ENCODE measurements at places on chromosomes 2 and 18. TPM values are rescaled to one million over a fixed set of nuclear protein-coding genes. Genes with fewer than 3 reads are reported as not detected.
A peak's percentile ranks its signal among the peaks of the same experiment; 100 is the strongest.

DQX1 gene
- total RNA-seq = not detected

- no peak overlapping the region for H3K4me3 ChIP-seq
- H3K27me3 ChIP-seq = no peaks in the 10 kb centered on the region
- H3K4me1 ChIP-seq = peaks cover 3% of the 10 kb centered on the region
- H3K27ac ChIP-seq = no peak overlapping the region
- DNase-seq = no peak
Observed at GRCh38 chr18:26456070-26456491, 92.3 kb downstream of the KCTD1 start.

ARHGAP25 gene
- total RNA-seq = 20.4 TPM

RSAD2 gene
- 4.5 TPM for total RNA-seq

- no peak for DNase-seq
- no peak overlapping the region for H3K27ac ChIP-seq
- H3K36me3 ChIP-seq = no peaks in the 10 kb centered on the region
- no peak overlapping the region for H3K4me3 ChIP-seq
- H3K27me3 ChIP-seq = no peaks in the 10 kb centered on the region
Observed at GRCh38 chr2:26522325-26522724, 44.4 kb upstream of the OTOF start.

DNA sequence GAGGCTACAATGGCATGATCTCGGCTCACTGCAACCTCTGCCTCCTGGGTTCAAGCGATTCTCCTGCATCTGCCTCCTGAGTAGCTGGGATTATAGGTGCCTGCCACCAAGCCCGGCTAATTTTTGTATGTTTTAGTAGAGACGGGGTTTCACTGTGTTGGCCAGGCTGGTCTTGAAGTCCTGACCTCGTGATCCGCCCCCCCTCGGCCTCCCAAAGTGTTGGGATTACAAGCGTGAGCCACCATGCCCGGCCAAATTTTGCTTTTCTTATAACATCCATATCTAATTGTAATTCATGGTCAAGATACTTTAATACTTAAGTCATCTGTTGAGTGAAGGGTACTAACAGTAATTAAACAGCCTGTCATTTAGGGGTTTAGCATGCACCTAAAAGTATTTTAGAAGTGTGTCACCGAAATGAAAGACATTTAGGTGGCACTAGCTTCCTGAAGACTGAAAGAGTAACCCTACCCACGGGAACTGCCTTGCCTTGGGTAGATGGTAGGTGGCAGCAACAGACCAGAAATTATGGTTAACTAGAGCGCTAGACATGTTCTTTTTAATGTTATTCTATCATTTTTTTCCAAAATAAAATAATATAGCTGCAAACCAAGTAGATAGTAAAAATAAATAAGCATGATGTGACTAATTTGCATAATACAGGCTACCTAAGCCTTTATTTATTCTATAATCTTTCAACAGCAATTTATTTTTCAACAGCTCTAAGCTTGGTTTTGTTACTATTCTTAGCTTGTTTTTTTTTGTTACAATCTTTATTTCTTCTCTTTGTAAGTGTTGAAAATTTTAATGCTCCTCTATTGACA lies 8.6 kb upstream of the ACYP2 start:
- DNase-seq = peak; percentile 65
- H3K27me3 ChIP-seq = no peaks in the 10 kb centered on the region
- peak overlapping the region; percentile 4 for H3K27ac ChIP-seq
- H3K36me3 ChIP-seq = no peaks in the 10 kb centered on the region

- no peaks in the 10 kb centered on the region for H3K4me1 ChIP-seq
- H3K36me3 ChIP-seq = no peaks in the 10 kb centered on the region
- H3K27me3 ChIP-seq = no peaks in the 10 kb centered on the region
- H3K27ac ChIP-seq = no peak overlapping the region
- no peak overlapping the region for H3K4me3 ChIP-seq
- DNase-seq = no peak
Observed at GRCh38 chr2:181037922-181038321, 57.5 kb downstream of the UBE2E3 start.

GRCh38 chr2:234951664-234952269 lies at the start of gene SH3BP4:
Gene SH3BP4, plus strand, starts transcription at chr2:234952017. Its CDS starts 82,986 bp downstream, at chr2:235035003.
- DNase-seq = peak; percentile 94
- no peaks in the 10 kb centered on the region for H3K36me3 ChIP-seq
- peak within 1 kb of the TSS; percentile 82 for H3K27ac ChIP-seq
- H3K27me3 ChIP-seq = no peaks in the 10 kb centered on the region
- peak within 1 kb of the TSS; percentile 59 for H3K4me3 ChIP-seq

DNA sequence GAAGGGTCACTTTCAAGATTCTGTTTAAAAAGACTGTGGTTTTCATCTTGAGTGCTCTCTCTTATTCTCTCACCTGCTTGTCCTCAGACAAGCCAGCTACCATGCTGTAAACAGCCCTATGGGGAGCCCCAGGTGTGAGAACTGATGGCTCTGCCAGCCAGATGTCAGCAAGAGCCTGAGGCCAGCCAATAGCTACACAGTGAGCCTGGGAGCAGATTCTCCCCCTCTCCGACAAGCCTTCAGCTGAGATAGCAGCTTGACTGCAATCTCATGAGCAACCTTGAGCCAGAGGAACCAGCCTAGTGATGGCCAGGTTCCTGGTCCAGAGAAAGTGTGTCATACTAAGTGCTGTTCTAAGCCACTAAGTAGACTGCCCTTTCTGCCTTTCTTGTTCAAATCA lies 272.1 kb downstream of the NAPG start:
- no peaks in the 10 kb centered on the region for H3K27me3 ChIP-seq
- no peak for DNase-seq
- no peaks in the 10 kb centered on the region for H3K4me1 ChIP-seq
- H3K27ac ChIP-seq = no peak overlapping the region
- H3K4me3 ChIP-seq = no peak overlapping the region

DNA sequence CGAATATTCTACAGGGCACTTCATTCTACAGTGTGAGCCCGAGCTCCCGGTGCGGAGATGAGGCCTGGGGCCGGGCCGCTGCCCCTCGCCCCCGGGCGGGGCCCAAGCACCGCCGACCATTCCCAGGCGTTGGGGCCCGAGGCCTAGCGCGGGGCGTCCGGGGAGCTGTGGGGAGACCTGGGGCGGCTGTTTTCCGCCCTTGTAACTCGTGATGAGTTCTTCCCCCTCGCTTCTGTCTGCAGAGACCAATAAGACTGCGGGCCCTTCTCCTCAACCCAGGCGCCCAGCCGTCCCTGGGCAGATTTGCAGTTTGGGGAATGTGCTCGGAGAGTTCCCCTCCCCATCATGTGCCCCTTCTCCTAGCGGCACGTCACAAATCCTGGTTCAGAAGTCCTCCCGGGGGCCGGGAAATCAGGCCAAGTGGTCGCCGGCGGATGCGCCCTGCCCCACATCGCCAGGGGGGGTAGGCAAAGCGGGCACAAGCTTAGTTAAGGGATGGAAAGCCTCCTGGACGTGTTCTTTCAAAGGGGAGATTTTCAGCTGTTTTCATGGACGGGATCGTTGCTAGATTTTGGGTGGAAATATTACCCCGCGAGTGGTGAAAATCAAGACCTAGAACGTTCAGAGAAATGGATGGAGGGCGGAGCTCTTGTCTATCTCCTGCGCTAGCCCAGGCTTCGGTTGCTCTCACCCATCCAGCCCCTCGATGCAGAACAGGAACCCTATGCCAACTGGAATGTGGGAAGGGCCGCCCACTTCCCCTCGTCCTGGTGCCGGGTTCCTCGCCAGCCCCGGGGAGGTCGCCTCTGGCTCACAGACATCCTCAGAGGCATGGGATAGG lies 18.8 kb upstream of the HAAO start:
- H3K27ac ChIP-seq = peak overlapping the region; percentile 99
- DNase-seq = peak; percentile 90
- H3K36me3 ChIP-seq = no peaks in the 10 kb centered on the region
- H3K4me3 ChIP-seq = peak overlapping the region; percentile 95
- H3K4me1 ChIP-seq = no peaks in the 10 kb centered on the region

- no peak overlapping the region for H3K4me3 ChIP-seq
- H3K36me3 ChIP-seq = no peaks in the 10 kb centered on the region
- no peak for DNase-seq
- no peak overlapping the region for H3K27ac ChIP-seq
Observed at GRCh38 chr2:72325592-72326422, 178.1 kb upstream of the CYP26B1 start.

HAT1 gene
- 35.8 TPM for total RNA-seq

MC5R gene
- not detected for total RNA-seq

PRKAG3 gene
- total RNA-seq = not detected

Measured in kidney (tissue), 22 donors.